Heart left ventricle (tissue), 16 donors: ENCODE measurements at places on chromosomes 11 and 22. TPM values are rescaled to one million over a fixed set of nuclear protein-coding genes. Genes with fewer than 3 reads are reported as not detected.

DNA sequence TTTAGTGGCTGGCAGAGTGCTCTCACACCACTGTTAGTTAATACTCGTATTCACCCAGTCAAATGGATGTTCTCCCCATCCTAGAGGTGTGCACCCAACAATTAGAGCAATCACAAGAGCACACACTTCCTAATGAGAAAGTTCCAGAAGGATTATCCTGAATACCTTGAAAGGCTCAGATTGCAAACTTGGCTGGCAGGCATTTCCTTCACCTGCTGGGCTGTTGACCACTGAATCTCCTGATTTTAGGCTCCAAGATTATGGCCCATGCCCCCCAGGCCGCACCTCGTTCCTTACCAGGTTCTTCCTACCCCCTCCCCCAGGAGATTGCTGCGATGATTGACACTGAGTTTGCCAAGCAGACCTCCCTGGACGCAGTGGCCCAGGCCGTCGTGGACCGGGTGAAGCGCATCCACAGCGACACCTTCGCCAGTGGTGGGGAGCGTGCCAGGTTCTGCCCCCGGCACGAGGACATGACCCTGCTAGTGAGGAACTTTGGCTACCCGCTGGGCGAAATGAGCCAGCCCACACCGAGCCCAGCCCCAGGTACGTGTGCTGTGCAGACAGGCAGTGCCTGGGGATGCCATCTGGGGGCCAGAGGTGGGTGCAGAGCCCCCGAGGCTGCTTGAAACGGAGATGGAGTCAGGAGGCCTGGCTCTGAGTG is 26.9 kb downstream of the TAB1 start:
- no peak for DNase-seq

DNA sequence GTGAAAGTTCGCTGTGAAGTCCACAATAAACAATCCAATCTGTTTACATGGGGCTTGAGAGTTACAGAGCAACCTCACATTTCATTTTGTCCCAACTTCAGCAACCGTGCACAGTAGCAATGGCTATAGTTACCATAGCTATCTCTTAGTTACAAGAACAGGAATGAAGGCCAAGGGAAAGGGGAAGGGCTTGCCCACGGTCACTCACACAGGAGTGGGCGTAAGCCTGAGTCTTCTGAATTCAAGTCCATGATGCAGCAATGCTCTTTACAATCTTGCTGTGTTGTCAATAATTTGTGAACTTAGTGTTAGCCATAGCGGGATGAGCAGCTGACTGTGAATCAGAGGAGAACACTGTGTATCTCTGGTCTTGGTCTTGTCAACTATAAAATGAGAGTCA is 102.9 kb downstream of the ADAMTS15 start:
- DNase-seq, result no peak

- DNase-seq, result no peak
Observed at GRCh38 chr11:59800390-59801025, 10.1 kb downstream of the MRPL16 start.

- DNase-seq, result peak; percentile 60
Observed at GRCh38 chr22:45537734-45538181, 35.1 kb downstream of the FBLN1 start.

DNA sequence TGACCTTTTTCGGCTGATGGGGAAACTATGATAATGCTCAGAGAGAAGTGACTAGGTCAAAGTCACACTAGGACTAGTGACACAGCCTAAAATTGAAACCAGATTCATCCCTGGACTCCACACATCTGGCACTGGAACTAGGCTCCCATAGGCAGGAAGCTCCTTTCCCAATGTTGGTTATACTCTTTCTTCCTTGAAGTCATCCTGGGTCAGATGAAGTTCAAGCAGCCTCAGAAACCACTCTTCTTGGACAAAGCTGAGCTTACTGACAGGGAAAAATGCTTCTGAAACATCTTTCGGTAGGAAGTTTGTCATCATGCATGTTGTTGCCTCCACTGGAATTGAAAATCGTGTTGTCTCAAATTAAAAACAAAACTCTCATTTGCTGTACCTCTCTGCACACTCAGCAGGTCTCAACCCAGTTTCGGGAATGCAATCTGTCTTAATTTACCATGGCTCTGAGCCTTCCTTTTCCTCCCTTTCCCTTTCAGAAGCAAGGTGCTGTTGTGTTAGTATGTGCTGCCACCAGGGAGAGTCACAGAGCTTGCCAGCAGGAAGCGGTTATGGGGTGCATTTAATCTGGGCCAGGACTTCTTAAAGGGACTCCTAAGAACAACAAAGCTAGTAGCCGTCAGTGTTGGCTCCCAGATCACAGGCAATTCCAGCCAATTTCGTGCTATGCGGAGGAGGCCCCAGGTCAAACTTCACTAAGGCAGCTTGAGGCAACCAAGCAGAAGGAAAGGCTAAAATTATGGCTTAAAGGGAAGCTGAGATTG is 384.8 kb downstream of the TENM4 start:
- no peak for DNase-seq

DNA sequence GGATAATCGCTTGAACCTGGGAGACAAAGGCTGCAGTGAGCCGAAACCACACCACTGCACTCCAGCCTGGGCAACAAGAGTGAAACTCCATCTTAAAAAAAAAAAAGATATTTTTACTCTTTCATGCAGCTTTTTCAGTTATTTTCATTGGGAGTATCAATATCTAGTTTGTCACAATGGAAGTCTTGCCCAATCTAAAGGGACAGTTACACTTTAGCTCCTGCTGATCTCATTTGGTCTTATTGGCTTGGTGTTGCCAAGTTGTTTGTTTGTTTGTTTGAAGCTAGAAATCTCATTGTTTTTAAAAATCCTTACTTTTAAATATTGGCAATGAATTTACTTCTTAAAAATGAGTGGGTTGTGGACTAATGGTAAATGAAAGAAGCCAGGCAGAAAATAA is 24.7 kb downstream of the CEP295 start:
- DNase-seq, result no peak

- DNase-seq, result no peak
Observed at GRCh38 chr11:130798801-130799200, 117.5 kb downstream of the SNX19 start.

TREH gene
- total RNA-seq, result not detected
